ENCODE measurements at places on chromosomes 3 and 15.

DNA sequence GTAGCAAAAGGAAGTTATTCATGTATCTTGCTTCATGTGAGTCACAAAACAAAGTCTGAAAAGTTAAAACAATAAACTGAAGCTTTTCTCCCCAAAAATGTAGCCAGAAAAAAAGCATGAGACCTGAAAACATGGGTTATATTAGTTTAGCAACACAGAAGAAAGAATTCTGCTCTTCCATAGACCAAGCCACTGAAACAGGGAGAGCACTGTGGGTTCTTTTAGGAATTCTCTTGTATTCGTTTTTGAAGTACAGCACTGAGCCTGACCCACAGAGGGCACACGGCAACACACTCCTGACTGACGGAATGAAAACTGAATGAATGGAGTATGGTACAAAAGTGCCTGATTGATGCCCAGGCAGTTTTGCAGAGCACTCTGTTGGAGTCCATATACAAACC is 66.6 kb downstream of the TM4SF4 start:
- DNase-seq, result peak; percentile 54

DNA sequence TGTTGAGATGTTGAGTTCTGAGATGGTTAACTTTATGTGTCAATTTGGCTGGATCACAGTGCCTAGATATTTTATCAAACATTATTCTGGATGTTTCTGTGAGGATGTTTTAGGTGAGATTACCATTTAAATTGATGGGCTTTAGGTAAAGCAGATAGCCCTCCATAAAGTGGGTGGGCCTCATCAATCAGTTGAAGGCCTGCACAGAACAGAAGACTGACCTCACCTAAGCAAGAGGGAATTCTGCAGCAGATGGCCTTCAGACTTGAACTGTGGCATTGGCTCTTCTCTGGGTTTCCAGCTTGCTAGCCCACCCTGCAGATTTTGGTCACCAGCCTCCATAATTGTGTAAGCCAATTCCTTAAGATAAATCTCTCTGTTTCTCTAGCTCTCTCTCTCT is 260.4 kb upstream of the VEPH1 start:
- no peak for DNase-seq

DNA sequence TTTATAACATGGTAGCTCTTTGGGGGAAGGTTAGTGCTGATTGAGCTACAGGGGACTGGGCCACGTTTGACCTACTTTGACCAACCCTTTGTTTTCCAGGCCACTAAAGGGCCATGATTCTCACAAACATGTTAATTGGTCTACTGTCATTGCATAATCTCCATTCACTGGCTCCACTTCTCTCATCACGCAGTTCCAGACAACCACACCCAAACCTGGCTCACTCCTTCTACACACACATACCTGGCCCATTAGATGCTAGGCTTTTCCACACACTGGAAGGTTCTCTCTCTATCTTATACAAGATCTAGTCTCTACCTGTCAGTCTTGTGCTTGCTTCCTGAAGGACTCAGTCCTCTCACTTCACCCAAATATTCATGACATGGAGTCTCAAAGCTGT is 15.9 kb downstream of the TGM5 start:
- DNase-seq, result no peak

- no peak for DNase-seq
These were observed 180.9 kb downstream of the GAP43 start for GRCh38 chr3:115804200-115804599.

GRCh38 chr3:157122116-157122515 is 37.8 kb downstream of the CCNL1 start:
- DNase-seq, result peak; percentile 91

- no peak for DNase-seq
These were observed 157.4 kb upstream of the TMCO5A start for GRCh38 chr15:37777006-37777405.

- no peak for DNase-seq
These were observed 22.7 kb downstream of the ERICH6 start for GRCh38 chr3:150681057-150681456.

DNA sequence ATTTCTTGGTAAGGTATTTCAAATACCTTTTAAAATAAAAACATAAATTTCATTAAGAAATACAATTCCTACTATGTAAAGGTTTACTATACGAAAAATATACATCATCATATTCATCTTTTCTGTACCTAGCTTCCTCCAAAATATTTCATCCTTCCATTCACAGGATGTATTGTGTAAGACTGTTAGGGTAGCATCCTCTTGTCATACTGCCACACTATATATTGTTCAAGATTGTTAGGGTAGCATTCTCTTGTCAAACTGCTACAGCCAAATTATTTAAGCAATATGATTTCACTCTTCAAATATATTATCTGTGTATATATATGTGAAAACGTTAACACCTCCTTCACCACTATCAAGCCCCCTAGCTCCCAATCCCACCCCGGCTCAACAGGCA is 3.5 kb downstream of the RPL22L1 start:
- no peak for DNase-seq

DNA sequence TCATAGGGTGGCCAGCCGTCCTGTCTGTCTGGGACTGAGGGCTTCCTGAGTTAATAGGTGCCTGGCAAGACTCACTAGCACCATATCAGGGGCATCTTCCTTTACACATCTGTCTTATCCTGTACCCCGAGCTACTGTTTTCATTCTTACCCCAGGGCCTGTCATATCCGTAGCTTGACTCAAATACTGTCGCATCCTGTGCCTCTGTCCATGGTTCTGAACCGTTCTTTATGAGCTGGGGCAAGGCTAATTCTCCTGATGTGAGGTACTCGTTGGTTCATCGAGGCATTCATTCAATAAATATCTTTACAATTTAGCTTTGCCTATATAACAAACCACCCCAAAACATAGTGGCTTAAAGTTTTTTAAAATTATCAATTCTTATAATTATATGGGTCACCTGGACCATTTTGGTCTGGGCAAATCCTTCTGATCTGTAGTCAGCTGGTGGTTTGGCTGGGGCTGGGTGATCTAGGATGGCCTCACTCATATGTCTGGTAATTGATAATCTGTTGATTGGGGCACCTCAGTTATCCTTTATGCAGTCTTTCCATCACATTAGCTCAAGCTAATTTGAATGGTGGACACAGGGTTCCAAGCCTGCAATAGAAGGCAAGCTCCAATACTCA is 121.2 kb downstream of the TLE3 start:
- DNase-seq, result peak; percentile 25

GRCh38 chr15:64982472-64982871 is 7.2 kb downstream of the SPG21 start:
- no peak for DNase-seq

DNA sequence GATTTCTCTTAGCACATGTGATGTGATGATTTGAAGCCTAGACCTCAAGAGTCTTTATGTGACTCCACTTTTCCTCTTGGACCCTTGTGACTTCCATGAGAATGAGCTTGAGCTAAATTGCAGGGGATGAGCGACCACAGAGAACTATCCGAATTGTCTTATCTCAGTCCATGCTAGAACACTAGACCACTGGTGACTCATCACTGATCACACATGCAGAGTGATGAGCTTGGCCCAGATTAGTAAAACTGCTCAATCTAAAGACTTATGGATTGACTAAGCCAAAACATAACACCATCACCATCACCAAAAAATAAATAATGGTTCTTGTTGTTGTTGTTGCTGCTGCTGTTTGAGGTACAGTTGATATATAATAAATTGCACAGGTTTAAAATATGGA is 114.1 kb upstream of the CFAP20DC start:
- no peak for DNase-seq

DNA sequence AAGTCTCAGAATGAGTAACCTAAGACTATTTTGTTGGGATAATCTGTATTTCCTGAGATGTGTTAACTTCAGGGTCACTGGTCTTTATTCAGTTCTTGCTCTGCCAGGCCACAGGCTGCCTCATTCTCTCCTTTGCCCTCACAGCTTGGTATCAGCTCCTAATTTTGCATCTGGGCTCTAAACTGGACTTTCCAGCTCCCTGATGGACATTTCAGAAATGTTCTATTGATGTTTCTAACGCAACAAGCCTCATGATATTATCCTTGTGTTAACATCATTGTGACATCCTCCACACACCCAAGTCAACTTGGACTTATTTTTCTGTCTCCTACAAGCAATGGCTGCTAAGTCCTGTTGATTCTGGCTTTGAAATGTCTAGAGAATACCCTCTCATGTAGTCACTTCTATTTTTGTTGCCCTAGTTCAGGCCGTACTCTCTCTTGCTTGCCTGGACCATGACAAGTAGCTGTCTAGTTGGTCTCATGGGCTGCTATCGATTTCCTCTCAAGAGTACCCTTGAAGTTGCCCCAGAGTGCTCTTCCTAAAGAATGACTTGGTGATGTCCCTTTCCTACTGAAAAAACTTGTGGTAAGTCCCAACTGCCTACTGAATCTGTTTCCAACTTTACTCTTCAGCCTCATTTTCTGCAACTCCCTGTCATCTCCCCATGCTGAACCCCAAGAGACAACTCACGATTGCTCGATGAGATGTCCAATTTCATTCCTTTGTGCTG is 52.7 kb downstream of the CHST2 start:
- DNase-seq, result no peak

- DNase-seq, result no peak
These were observed 96.6 kb upstream of the PLXND1 start for GRCh38 chr3:129702934-129703712.

GRCh38 chr3:71244153-71244825 is 339.2 kb downstream of the FOXP1 start:
- no peak for DNase-seq

- no peak for DNase-seq
These were observed 192.4 kb upstream of the IL12A start for GRCh38 chr3:159796226-159796625.

GRCh38 chr3:175192536-175192935 is 333.4 kb downstream of the NAALADL2 start:
- peak; percentile 40 for DNase-seq

DNA sequence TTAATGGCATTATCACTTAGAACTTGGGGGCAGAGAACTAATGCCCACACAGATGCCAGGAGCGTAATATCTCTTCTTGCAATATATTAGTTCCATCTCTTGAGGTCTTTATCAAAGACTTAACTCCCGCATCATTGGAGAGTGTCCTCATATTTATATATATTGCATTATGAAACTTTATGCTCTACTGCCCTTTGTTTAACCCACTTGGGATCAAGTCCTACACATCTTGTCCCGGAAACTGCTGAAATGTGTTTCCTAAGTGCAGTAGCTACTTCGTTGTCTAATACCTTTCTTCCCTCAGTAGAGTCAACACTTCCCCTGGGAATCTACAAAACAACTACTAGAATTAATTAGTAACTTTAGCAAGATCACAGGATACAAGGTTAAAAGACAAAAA is 1029.2 kb downstream of the OTOL1 start:
- no peak for DNase-seq

DNA sequence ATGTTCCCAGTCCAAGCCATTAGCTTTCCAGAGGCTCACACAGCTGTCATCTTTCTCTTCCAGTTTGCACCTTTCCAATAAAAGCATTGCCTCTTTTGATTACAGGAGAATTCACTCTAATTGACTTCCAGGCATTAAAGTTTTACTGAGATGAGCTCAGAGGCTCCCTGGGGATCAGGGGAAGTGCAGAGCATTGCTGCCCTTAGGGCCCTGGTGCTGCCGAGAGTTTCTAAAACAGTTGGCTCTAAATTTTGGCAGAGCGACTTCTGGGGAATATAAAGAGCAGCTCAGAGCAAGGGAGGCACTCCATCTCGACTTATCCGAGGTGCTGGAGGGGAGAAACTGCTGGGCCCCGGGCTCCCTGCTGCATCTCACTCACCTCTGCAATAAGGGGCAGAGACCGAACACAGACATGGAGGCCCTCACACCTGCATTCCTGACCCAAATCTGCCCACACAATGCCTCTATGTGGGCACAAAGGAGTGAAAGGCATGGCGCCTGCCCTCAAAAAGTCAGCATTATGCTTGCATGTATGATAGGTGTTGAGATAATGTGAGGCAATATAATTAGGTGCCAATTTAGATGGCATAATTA is 61.7 kb downstream of the SCN11A start:
- no peak for DNase-seq

GRCh38 chr15:41556677-41557076 is 2.3 kb upstream of the TYRO3 start:
- DNase-seq, result no peak

- DNase-seq, result peak; percentile 68
These were observed 42.0 kb downstream of the NUP210 start for GRCh38 chr3:13378155-13378554.

- no peak for DNase-seq
These were observed 25.9 kb upstream of the GOLGA8B start for GRCh38 chr15:34609102-34610057.

DNA sequence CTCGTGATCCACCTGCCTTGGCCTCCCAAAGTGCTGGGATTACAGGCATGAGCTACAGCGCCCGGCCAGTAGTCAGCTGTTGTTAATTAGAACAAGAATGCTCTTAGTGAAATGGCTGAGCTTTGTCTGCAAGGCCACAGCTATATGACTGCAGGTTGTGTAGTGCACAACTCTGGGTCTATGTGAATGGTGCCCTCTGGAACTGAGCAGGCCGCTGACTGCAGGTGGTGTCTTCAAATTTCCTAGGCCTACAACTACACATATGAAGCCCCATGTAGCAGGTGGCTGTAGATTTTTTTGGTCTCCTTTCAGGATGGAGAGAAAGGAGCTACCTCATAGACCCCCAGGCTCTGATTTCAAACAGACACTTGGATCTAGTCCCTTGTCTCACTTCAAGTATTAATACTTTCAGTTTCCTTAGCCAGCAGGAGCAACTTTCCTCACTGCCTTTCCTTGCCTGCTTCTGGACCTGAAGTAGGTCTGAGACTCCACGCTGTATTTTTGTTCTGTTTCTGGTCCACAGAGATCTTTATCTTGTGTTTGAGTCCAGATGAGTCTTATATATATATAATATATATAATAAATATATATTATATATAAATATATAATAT is 86.9 kb downstream of the C3orf80 start:
- no peak for DNase-seq

- peak; percentile 39 for DNase-seq
These were observed 6.1 kb upstream of the EIF2B5 start for GRCh38 chr3:184129012-184129411.

DNA sequence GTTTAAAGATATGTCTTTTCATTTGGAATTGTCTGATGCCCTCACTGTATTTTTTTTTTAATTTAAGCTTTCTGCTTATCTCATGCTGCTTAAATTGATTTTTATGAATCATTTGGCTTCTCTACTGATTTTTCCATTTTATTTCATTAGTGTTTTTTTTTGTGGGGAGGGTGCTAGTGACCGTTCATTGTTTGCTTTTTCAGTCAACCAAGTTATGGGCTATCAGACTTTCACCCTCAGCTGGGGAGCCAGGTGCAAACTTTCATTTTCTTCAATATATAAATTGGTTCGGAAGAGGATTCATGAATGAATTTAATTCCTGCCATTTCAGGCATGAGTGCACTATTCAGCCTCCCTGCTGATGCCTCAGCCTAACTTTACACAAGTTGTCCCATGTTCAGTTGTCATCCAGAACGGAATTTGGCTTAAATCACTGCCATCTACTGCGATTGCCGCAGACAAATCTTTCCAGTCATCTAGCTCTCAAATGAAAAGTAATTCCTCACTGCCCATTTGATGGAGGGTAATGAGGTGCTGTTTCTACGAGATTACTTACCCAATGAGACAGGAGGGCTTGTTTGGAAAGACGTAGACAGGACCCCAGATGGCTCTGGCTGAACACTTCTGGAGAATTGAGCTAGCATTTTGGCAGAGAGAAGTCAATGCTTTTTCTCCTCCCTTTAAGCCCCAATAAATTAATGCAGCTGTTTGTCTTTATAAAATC is 89.9 kb upstream of the RORA start:
- no peak for DNase-seq

GRCh38 chr15:101012326-101013200 is 93.4 kb downstream of the LRRK1 start:
- DNase-seq, result no peak

- no peak for DNase-seq
These were observed 14.2 kb upstream of the HOMER2 start for GRCh38 chr15:82966671-82967071.

- DNase-seq, result no peak
These were observed 21.0 kb upstream of the MOBP start for GRCh38 chr3:39446444-39446843.

Data from A172 (cell line).